ENCODE measurements at places on chromosomes 11 and 22. TPM values are rescaled to one million over a fixed set of nuclear protein-coding genes. Genes with fewer than 3 reads are reported as not detected.

Gene CAT
- total RNA-seq = 65.7 TPM

Gene NTM
- 0.66 TPM for total RNA-seq

Gene RAD9A
- 6.7 TPM for total RNA-seq

Gene BET1L
- total RNA-seq = 13.7 TPM

Gene ANKK1
- 0.07 TPM for total RNA-seq

Gene CSRP3
- total RNA-seq = not detected

Gene GAS2
- 1.3 TPM for total RNA-seq

Data from thoracic aorta endothelial cell (primary cell).